ENCODE measurements at places on chromosomes 5 and 9. TPM values are rescaled to one million over a fixed set of nuclear protein-coding genes. Genes with fewer than 3 reads are reported as not detected.

CACFD1 gene
- total RNA-seq = 2.4 TPM

HAVCR1 gene
- total RNA-seq = not detected

PCDHGA7 gene
- 5.5 TPM for total RNA-seq

LHX6 gene
- under 0.01 TPM for total RNA-seq

GBGT1 gene
- total RNA-seq = 1.3 TPM

NUTM2G gene
- not detected for total RNA-seq

CDH12 gene
- total RNA-seq = 6.2 TPM

PHF24 gene
- not detected for total RNA-seq

MIGA2 gene
- 15.6 TPM for total RNA-seq

ADAMTS16 gene
- total RNA-seq = 3.4 TPM

ZFP62 gene
- 15.0 TPM for total RNA-seq

PSMB7 gene
- 268 TPM for total RNA-seq

PCDHGB7 gene
- 0.48 TPM for total RNA-seq

SEMA6A gene
- 0.12 TPM for total RNA-seq

SPATA31A3 gene
- total RNA-seq = not detected

FABP6 gene
- total RNA-seq = 3.6 TPM

LHX2 gene
- 1.1 TPM for total RNA-seq

TEX48 gene
- not detected for total RNA-seq

HBEGF gene
- total RNA-seq = 3.9 TPM

EQTN gene
- total RNA-seq = not detected

ELOVL7 gene
- not detected for total RNA-seq

TRPM6 gene
- not detected for total RNA-seq

BTNL3 gene
- not detected for total RNA-seq

DRD1 gene
- total RNA-seq = not detected

RORB gene
- not detected for total RNA-seq

TMEM252 gene
- total RNA-seq = not detected

DMGDH gene
- not detected for total RNA-seq

AGXT2 gene
- total RNA-seq = not detected

MOB3B gene
- under 0.01 TPM for total RNA-seq

CXXC5 gene
- total RNA-seq = 39.8 TPM

NTNG2 gene
- total RNA-seq = 0.36 TPM

BSPRY gene
- total RNA-seq = not detected

PCDHB12 gene
- total RNA-seq = 0.88 TPM

STKLD1 gene
- total RNA-seq = 1.7 TPM

UTP15 gene
- total RNA-seq = 14.7 TPM

ZNF658 gene
- 2.1 TPM for total RNA-seq

TNPO1 gene
- 112 TPM for total RNA-seq

PPP3R2 gene
- not detected for total RNA-seq

All from RPMI7951 (cell line).